Esophagus muscularis mucosa (tissue), 4 donors: ENCODE measurements at places on chromosomes 4 and X. TPM values are rescaled to one million over a fixed set of nuclear protein-coding genes. Genes with fewer than 3 reads are reported as not detected.

The POF1B gene
- 0.45 TPM for total RNA-seq

The IL21 gene
- total RNA-seq: not detected

The ZCCHC4 gene
- total RNA-seq: 13.8 TPM

The ZCCHC18 gene
- 4.6 TPM for total RNA-seq

The MXRA5 gene
- total RNA-seq: 3.9 TPM

The DSPP gene
- not detected for total RNA-seq

The EFNB1 gene
- 30.4 TPM for total RNA-seq

The TSPAN7 gene
- total RNA-seq: 38.3 TPM

The AMTN gene
- not detected for total RNA-seq

The RAI2 gene
- 35.3 TPM for total RNA-seq

The SORCS2 gene
- 10.1 TPM for total RNA-seq

DNA sequence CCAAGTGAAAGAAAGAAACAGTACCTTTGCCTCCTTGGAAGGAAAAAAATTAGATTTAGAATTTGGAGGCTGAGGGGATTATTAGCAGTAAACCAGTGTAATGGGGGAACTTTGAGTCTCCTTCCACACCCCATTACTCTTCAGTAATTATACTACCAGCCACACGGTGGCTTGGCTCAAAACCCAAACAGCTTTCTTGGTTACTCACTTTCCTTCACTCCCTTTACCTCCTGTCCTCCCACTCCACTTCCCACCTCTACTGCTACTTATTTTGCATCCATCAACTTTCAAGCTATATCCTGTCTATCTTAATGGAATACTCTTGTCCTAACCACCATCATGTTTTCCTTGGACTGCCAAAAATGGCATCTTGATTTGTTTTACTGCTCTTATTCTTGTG lies 310.6 kb upstream of the AADAT start:
- DNase-seq: no peak

DNA sequence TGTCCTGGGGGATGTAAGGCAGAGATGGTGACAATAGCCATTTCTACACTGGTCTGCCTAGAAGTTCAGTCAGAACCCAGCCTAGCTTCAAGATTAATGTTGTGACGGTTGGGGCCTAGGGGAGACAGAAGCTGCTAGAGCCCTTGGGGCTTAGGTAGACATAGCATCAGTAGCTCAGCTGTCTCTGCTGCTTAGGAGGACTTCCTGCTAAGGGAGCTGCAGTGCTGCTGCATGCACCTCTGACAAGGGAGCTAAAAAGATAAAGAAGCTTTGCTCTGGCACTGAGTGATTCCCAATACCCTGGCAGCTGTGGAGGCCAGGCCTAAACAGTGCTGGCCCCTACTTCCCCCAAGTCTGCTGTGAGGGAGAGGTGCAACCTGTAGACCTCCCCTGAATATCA lies 116.0 kb downstream of the CT47B1 start:
- DNase-seq: no peak

GRCh38 chr4:96833831-96834230 lies 993.9 kb downstream of the PDHA2 start:
- no peak for DNase-seq

DNA sequence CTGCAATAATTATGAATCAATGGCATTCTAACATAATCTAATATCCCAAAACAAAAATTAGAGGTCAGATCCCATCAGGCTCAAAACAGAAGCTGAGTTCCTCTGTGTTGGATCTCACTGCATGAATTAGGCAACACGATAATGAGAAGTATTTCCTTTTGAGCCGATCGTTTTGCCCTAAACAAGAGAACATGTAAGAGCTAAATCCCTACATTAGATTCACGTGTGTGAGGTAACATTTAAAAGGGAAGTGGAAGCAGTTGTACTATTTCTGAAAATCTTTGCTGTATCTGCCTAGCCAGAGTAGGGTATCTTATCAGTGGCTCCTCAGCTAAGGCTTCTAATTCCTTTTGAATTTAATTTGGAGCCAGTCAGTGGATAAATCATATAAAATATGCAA lies 115.6 kb downstream of the C4orf51 start:
- no peak for DNase-seq

- no peak for DNase-seq
Measured at GRCh38 chr4:33911959-33912358, 2332.4 kb downstream of the ARAP2 start.

- DNase-seq: no peak
Measured at GRCh38 chr4:170388255-170388654, 298.5 kb upstream of the AADAT start.

DNA sequence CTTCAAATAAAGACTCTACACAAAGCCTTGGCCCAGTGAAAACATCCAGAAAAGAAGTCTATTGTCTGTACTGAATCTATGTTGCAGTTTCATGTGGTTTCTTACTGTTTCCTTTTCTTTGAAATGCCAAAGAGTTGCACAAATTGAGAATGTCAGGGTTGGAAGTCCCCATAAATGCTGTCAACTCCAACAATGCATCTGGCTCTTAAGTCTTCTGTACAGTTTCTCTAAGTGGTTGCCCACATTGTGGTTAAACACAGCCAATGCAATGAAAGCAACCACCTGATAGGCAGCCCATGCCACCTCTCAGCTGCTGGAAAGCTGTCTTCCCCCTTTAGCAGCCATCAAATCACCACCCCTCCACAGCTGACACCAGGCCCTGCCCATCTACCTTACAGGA lies 67.2 kb upstream of the C1GALT1C1 start:
- DNase-seq: no peak

DNA sequence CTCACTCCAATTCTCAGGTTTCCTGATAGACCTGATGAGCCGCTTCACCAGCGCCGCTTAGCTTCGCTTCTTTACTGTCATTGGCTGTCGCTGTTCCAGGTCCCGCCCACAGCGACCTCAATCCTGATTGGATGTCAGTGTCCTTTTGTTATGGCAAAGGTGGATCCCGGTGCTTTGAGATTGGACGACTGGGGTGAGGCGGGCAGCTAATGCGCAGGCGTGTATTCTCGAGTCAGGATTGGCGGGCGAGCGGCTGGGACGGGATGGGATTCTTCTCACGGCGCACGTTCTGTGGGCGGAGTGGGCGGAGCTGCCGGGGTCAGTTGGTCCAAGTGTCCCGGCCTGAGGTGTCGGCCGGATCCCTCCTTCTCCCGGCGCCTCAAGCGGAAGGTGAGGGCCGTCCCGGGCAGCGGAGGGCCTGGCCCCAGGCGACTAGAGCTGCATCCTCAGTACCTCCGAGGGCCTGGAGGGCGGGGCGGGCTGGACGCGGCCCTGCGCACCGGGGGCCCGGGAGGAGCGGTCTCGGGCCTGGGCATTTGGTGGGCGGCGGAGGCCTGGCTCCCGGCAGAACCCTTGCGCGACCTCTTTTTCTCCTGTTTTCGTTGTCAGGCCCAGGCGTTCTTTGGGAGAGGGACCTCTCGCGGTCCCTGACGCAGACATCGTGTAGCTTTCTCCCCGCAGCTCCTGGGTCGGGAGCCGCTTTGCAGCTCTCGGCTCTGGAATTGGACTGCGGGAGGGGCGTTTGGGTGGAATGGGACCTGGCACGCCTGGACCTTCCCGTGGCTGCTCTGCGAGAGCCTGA lies at the start of gene SCOC:
SCOC (plus strand) TSS at position 319 of the 802 bp plus-strand sequence. CDS start 5,525 bp downstream, outside the sequence.
- DNase-seq: peak; percentile 100

DNA sequence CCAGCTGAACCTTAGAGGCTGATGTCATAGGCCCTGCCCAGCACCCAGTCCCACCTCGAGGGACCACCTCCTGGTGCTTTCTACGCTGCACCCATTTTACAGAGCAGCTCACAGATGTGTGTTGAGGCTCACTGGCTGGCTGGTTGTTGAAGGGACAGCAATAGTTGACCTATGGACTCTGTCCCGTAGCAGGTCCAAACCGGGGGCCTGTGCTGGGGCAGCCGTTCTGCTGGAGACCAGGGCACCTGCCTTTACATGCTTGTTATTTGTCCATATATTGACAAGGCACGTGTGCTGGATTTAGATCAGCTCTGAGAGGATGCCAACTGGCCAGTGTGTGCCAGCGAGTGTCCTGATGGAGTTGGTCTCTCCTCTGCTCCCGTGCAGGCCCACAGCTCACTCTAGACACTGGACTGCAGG lies 58.1 kb downstream of the TNIP2 start:
- DNase-seq: no peak

GRCh38 chrX:139158256-139158655 lies 372.3 kb upstream of the F9 start:
- no peak for DNase-seq

DNA sequence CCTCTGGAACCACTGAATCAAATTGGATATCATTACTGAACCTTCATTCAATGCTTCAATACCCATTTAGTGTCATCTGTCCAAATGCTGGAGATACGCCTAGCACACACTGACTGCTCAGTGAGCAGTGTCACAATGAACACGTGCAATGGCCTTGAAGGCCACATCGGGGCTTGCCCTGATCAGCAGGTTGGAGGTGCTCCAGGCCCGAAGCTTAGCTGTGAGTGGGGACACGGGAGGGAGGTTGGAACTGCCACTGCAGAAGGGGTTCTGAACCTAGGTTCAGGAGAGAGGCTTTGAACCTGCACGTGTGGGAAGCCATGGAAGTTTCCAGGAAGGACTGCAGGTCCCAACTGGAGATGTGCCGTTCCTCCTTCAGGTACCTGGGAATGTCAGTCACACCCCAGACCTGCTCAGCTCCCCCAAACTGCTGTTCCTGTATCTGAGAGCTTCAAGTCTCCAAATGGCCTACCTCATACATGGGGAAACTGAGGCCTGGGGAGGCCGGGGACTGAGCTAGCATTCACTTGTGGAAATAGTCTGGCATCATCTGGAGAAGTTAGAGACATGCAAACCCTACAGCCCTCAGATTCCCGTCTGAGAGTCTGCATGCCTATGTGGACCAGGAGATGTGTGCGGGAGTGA lies 1.9 kb upstream of the WAS start:
- no peak for DNase-seq

DNA sequence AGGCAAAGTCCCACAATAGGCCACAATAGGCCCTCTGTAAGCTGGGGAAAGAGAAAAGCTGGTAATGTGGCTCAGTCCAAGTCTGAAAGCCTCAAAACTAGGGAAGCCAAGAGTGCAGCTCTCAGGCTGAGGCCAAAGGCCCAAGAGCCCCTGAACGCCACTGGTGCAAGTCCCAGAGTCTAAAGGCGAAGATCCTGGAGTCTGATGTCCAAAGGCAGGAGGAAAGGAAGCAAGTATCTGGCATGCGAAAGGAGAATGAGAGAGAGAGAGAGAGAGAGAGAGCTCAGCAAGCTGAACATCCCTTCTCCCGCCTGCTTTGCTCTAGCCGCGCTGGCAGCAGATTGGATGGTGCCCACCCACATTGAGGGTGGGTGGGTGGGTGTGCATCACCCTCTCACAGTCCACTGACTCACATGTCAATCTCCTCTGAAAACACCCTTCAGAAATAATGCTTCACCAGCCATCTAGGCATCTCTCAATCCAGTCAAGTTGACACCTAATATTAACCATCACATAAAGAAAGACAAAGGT lies 30.9 kb upstream of the ELF2 start:
- DNase-seq: no peak

DNA sequence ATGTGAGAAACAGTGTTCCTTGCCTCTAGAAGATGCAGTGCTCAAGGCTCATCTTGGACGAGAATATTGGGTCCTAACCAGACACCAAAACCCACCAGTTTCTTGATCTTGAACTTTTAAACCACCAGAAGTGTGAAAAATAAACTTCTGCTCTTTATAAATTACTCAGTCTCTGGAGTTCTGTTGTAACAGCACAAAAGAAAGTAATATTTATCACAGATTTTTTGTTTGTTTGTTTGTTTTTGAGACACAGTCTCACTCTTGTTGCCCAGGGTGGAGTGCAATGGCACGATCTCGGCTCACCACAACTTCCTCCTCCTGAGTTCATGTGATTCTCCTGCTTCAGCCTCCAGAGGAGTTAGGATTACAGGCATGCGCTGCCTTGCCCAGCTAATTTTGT lies 371.1 kb upstream of the NDST4 start:
- no peak for DNase-seq

GRCh38 chr4:81355136-81355535 lies 116.6 kb downstream of the RASGEF1B start:
- DNase-seq: no peak

GRCh38 chr4:120520761-120521160 lies 401.8 kb downstream of the PRDM5 start:
- DNase-seq: no peak

GRCh38 chr4:103892586-103892985 lies 172.8 kb upstream of the TACR3 start:
- DNase-seq: no peak

DNA sequence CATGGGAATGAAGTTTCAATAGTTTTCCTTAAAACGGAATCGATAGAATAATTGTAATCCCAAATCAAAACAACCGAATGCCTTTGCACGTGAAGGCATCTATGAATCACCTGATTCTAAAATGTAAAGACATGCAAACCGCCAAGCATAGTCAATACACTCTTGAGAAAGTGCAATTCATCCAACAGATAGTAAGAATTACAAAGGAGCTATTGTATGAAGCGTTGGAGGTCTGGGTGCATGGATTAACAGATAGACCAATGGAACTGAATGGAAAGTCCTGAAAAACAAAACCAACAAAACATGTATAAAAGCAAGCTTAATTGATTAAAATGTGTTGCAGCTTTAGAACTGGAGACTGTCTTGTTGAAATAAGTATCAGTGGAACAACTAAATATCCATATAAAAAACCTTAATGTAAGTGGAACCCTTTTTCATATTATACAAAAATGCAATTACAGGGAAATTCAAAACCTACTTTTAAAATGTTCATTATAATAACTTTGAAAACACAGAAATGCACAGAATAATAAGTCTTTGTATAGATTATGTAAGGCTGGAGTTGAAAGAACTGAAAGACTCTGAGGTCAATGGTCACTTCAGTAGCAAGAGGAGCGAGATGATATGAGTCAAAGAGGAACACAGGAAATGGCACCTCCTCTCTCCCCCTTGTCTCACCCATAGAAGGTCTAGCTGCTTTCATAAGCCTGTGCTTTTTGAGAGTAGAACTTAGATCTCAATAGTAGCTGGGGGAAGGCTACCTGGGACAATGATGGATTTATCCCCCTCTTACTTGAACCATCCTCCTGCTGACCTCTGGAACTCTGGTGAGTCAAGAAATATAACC lies 20.1 kb downstream of the MAGEC2 start:
- DNase-seq: no peak
